ENCODE measurements at places on chromosomes 11 and 22. TPM values are rescaled to one million over a fixed set of nuclear protein-coding genes. Genes with fewer than 3 reads are reported as not detected.

DNA sequence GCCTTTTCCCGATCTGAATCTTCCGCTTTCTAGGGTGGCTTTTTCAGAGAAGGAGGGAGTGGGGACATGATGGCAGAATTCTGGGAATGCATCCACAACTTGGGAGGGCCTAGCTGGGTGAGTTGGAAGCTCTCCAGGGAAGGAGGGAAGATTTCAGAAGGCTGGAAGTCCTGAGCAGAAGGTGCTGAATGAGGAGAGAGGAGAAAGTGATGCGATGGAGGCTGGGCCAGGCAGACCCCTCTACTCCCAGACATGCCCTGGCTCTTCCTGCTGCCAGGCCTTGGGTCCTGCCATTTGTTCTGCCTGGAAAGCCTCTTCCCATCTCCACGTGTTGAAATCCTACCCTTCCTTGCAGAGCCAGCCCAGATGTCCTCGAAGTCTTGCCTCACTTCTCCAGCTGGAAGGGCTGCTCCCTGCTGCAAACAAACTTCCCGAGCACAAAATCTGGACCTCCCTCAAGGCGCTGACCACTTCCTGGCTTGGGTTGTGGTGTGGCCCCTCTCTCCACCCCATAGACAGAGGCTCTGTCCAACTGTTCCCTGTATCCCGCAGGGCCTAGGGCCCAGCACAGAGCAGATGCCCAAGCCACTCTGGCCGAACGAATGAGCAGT, 16.8 kb downstream of the LRRC32 start:
- DNase-seq = peak; percentile 96

- peak; percentile 25 for DNase-seq
Observed at GRCh38 chr22:25627271-25627852, 62.9 kb downstream of the GRK3 start.

DNA sequence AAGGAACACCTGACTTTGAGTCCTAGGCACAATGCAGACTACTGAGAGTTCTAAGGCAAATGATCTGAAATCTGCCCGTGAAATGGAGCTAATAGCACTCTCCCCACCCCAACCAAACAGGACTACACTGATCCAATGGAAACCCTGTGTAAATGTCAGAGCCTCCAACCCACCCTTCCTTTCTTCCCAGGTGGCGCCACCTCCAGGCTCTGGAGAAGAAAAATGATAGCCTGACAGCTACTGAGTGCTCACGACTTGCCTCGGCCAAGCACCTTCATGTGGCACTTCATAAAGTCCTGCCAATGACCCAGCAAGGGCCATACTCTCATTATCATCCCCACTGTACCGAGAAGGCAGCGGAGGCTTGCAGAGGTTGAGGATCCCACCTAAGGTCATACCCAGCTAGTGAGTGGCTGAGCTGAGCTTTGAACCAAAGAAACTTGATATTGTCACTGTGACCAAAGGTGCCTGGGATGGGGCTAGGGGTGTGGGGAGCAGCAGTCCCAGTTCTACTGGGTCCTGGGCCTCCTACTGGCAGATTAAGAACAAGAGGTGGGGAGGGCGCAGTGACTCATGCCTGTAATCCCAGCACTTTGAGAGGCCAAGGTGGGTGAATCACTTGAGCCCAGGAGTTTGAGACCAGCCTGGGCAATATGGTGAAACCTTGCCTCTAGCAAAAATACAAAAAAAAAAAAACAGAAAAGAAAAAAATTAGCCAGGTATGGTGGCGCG, 20.5 kb downstream of the TST start:
- no peak for DNase-seq

DNA sequence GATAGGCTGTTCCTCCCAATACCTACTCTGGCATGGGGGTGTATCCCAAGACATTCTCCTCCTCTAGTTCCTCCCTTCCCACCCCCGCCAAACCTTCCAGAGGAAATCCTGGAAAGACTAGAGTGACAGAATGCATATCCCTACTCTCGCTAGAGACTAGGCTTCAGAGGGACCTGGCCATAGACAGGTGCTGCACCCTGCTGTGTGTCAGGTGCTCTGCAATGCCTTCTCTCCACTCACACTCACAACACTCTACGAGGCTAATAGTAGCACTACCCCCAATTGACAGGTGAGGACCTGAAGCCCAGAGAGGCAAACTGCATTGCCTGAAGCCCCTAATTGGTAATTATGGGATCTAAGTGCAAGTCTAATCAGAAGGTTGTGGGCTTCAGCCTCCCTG, 46.2 kb upstream of the LMO1 start:
- no peak for DNase-seq

DNA sequence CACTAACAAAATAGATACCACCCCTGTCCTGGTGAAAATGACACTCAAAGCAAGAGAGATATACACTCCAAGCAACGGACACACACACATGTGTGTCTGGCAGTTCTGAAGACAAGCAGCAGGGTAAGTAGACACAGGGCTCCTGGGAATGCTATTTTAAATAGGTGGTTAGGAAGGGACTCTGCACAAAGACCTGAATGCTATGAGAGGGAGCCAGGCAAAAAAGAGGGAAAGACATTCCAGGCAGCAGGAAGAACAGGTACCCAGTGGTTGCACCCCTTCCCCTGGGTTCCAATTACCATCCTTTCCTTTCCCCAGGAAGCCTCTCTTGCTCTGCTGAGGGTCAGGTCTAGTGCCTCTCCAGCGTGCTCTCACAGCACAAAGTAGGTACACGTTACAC, 3.0 kb downstream of the UFD1 start:
- no peak for DNase-seq

- no peak for DNase-seq
Observed at GRCh38 chr22:18950141-18950540, 14.0 kb upstream of the PRODH start.

DNA sequence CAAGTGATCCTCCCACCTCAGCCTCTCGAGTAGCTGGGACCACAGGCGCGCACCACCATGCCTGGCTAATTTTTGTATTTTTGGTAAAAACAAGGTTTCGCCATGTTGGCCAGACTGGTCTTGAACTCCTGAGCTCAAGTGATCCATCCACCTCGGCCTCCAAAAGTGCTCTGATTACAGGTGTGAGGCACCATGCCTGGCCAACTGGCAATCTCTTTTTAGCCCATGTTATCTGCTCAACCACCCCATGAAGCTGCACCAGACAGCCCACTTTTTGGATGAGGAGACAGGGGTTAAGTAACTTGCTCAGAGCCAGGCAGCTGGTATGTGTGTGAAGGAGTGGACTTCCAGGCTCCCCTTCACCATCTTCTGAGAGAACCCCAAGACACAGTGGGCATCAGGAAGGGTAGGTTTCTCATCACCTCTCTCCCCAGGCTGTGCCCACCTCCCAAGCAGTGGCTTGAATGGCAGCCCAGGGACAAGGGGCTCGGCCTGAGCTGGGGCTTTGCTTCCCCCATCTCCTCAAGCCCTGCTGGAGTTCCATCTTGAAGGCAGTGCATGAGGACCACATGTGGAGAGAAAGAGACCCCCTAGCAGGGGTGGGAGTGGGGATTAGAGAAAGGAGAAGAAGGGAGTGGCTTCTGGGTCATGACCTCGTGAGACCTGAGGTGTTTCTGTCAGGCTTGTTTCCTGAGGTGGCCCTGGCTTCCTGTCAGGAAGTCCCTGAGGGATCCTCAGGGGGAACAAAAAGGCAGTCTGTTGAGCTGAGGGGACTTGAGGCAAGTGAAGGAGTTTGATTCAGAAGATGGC, 87.5 kb upstream of the PARVA start:
- DNase-seq = no peak

- DNase-seq = no peak
Observed at GRCh38 chr11:61617515-61617914, 36.6 kb upstream of the SYT7 start.

DNA sequence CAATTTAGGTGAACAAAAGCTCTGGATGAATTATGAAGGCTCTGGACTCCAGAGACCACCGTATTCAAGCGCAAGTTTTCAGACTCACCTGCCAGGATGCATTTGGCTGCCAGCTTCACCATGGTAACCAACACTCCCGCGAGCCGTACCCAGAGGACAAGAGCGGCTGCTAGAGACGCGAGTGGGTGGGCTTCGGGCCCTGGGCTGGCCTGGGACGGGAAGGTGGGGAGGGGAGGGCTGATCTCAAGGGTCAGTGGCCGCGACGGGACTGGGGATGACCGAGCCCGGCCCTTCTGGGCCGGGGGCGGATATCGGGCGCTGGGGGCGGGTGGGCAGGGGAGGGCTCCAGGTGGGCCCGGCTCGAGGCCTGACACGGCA, 344 bp downstream of the IFT27 start:
- peak; percentile 57 for DNase-seq

GRCh38 chr22:48949375-48950149, 878.1 kb downstream of the BRD1 start:
- DNase-seq = no peak

GRCh38 chr11:15690320-15690719, 575.6 kb downstream of the INSC start:
- DNase-seq = no peak

GRCh38 chr11:68052137-68052873, 13.5 kb downstream of the TCIRG1 start:
- no peak for DNase-seq

DNA sequence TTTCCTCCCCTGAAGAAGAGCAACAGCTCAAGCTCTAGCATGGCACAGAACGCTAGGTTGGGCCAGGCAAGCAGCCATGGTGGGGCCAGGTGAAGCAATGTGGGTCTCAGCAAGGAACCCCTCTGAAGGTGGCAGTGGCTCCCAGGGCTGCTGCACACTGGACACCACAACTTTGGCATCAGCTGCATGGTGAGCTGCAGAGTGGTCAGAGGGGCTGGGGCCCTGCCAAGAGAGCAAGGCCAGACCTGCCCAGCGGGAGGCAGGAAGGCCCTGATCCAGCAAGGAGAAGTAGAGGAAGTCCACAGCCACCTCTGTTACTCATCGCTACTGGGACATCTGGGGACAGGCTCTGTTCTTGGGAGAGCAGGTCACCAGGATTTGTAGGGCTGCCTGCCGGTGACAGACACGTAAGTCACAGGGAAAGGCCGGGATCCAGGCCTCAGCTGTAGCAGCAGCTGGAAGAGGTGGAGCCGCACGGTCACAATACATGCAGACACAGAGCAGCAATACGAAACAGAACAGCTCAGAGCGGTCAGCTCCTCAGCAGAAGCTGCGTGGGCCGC, 12.4 kb downstream of the CYB561A3 start:
- no peak for DNase-seq

- no peak for DNase-seq
Observed at GRCh38 chr11:1729692-1730011, 20.7 kb downstream of the IFITM10 start.

- DNase-seq = peak; percentile 86
Observed at GRCh38 chr22:36461665-36462649, 19.5 kb downstream of the TXN2 start.

TSPAN32 gene
- 7.4 TPM for total RNA-seq

HTR3B gene
- not detected for total RNA-seq

EIF3F gene
- total RNA-seq = 260 TPM

SMTNL1 gene
- not detected for total RNA-seq

OR2D2 gene
- total RNA-seq = 0.25 TPM
